Common myeloid progenitor, CD34-positive (primary cell): ENCODE measurements at places on chromosomes 16 and 17.

- H3K27me3 ChIP-seq, result no peaks in the 10 kb centered on the region
- H3K27ac ChIP-seq, result no peak overlapping the region
- no peak overlapping the region for H3K4me3 ChIP-seq
- H3K36me3 ChIP-seq, result no peaks in the 10 kb centered on the region
- DNase-seq, result no peak
These were observed 393.4 kb downstream of the SEC14L1 start for GRCh38 chr17:77534137-77534536.

DNA sequence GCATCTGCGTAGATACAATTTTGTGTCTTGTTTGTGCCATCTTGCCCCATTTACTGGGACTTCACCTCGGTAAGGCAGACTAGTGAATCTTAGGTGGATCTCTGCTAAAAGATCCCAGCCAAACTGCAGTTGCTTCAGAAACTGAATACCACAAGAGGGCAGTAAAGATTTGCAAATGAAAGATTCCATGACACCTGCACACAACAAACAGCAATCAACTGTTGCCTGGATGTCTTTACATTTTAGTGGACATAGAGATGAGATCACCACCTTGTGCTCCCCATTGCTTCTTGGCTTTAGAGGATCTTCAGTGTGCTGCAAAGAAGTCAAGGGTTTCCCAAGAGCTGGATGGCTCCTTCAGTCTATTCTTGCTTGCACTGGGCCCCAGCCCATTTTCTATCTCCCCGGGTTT is 119.2 kb upstream of the CACNG5 start:
- no peak overlapping the region for H3K4me3 ChIP-seq
- no peaks in the 10 kb centered on the region for H3K27me3 ChIP-seq
- no peak overlapping the region for H3K27ac ChIP-seq
- peak; percentile 55 for DNase-seq
- peaks cover 22% of the 10 kb centered on the region for H3K4me1 ChIP-seq

DNA sequence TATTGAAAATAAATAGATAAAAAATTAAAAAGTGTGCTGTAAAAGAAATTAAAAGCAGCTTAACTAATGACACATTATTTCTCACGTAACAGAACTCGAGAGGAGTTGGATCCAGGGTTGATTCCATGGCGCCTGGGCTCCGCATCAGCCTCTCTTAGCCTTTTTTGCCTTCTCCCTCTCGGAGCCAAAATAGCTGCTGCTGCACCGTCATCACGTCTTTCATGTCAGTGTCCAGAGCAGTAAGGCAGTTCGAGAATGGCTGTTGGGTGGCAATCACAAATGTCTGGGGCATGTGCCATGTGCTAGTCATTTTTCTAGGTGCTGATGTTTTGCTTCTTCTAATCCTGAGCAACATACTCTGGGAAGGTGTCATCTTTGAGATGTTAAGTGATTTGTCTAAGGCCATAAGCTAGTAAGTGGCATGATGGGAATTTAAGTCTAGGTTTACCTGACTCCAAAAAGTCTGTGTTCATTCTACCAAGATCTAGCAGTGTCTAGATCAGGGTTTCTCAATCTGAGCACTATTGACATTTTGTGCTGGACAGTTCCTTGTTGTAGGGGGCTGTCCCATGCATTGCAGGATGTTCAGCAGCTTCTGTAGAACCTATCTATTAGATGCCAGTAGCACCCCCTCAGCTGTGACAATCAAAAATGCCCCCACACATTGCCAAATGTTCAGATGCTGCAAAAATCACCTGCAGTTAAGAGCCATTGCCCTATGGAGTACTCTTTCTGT is 280.4 kb downstream of the HAPSTR1 start:
- H3K36me3 ChIP-seq, result no peaks in the 10 kb centered on the region
- no peak overlapping the region for H3K4me3 ChIP-seq
- no peaks in the 10 kb centered on the region for H3K4me1 ChIP-seq
- no peak overlapping the region for H3K27ac ChIP-seq

- peaks cover 4% of the 10 kb centered on the region for H3K27me3 ChIP-seq
- peak; percentile 92 for DNase-seq
- peaks cover 6% of the 10 kb centered on the region for H3K4me1 ChIP-seq
- H3K27ac ChIP-seq, result no peak overlapping the region
- no peak overlapping the region for H3K4me3 ChIP-seq
These were observed 81.2 kb downstream of the KCNJ12 start for GRCh38 chr17:21457051-21458026.

GRCh38 chr17:73822371-73822770 is 178.1 kb upstream of the SDK2 start:
- H3K27ac ChIP-seq, result no peak overlapping the region
- H3K4me1 ChIP-seq, result no peaks in the 10 kb centered on the region
- no peaks in the 10 kb centered on the region for H3K36me3 ChIP-seq
- H3K4me3 ChIP-seq, result no peak overlapping the region
- peaks cover 7% of the 10 kb centered on the region for H3K27me3 ChIP-seq

GRCh38 chr17:27986805-27987684 is 55.4 kb upstream of the NLK start:
- DNase-seq, result peak; percentile 71
- no peak overlapping the region for H3K27ac ChIP-seq
- H3K36me3 ChIP-seq, result no peaks in the 10 kb centered on the region
- H3K4me1 ChIP-seq, result peaks cover 2% of the 10 kb centered on the region
- H3K4me3 ChIP-seq, result no peak overlapping the region
- H3K27me3 ChIP-seq, result no peaks in the 10 kb centered on the region

- no peaks in the 10 kb centered on the region for H3K27me3 ChIP-seq
- H3K4me3 ChIP-seq, result no peak overlapping the region
- H3K27ac ChIP-seq, result no peak overlapping the region
- peaks cover 54% of the 10 kb centered on the region for H3K4me1 ChIP-seq
These were observed 4.2 kb downstream of the PSMD12 start for GRCh38 chr17:67362173-67362572.

DNA sequence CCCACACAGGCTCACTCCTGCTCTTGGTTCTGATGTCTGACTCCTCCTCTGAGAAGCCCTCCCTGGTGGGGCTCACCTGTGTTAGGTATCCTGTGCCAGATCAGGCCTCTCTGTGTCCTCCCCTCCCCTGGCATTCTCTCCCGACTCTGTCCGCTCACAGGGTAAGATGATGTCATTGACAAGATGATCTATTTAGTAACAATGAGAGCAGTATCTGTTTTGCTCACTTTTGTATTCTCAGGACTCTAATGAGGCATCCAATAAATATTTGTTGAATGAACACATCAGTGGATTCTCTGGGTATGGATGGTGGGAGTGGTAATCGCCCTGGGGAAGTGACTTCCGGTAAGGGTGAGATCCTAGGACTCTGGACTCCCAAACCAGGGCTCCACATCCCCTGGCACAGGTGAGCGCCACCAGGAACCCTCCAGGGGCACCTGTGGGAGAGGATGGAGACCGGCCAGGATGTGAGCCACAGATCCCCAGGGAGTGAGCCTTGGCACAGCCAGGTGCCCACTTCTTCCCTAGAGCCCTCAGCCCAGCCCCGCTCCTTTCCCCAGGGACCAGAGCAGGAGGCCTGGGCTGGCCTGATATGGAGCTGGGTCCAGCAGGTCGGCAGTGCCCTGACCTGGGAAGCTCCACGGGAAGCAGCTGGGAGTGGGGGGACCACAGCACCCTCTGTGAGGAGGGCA is 5.4 kb upstream of the HAP1 start:
- no peaks in the 10 kb centered on the region for H3K36me3 ChIP-seq
- H3K27ac ChIP-seq, result no peak overlapping the region
- H3K4me1 ChIP-seq, result peaks cover 5% of the 10 kb centered on the region
- H3K27me3 ChIP-seq, result no peaks in the 10 kb centered on the region

- H3K27me3 ChIP-seq, result no peaks in the 10 kb centered on the region
- H3K36me3 ChIP-seq, result no peaks in the 10 kb centered on the region
- no peaks in the 10 kb centered on the region for H3K4me1 ChIP-seq
These were observed 379.2 kb upstream of the ZFHX3 start for GRCh38 chr16:73427164-73427563.

DNA sequence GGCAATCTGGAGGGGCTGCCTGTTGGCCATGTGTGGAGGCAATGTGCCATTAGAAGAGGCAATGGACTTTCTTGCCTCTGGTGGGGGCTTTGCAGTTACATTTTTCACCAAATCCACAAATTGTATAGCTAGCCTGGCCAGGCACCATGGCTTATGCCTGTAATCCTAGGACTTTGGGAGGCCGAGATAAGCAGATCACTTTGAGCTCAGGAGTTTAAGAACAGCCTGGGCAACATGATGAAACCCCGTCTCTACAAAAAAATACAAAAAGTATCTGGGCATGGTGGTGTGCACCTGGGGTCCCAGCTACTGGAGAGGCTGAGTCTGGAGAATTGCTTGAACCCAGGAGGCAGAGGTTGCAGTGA is 2.7 kb upstream of the RNF112 start:
- DNase-seq, result no peak
- peaks cover 16% of the 10 kb centered on the region for H3K27me3 ChIP-seq
- H3K27ac ChIP-seq, result no peak overlapping the region
- no peak overlapping the region for H3K4me3 ChIP-seq
- no peaks in the 10 kb centered on the region for H3K4me1 ChIP-seq
- H3K36me3 ChIP-seq, result no peaks in the 10 kb centered on the region

DNA sequence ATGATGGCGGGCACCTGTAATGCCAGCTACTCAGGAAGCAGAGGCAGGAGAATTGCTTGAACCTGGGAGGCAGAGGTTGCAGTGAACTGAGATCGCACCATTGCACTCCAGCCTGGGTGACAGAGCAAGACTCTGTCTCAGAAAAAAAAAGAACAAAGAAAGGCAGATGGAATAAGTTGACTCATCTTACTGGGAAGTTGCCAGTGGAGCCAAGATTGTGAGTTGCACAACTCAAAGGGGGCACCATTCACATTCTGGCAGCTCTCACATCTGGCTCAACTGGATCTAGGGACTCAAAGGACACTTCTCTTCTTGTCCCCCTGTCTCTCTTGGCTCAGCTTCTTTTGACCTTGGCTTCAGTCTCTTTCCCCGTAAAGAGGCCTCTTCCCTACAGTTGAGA is 53.7 kb upstream of the ETV4 start:
- H3K27ac ChIP-seq, result no peak overlapping the region
- H3K4me3 ChIP-seq, result no peak overlapping the region
- no peaks in the 10 kb centered on the region for H3K4me1 ChIP-seq
- no peak for DNase-seq

GRCh38 chr17:67829331-67829730 is 4.0 kb downstream of the BPTF start:
- H3K27me3 ChIP-seq, result no peaks in the 10 kb centered on the region
- peaks cover 4% of the 10 kb centered on the region for H3K36me3 ChIP-seq
- peak; percentile 60 for DNase-seq
- no peak overlapping the region for H3K27ac ChIP-seq

DNA sequence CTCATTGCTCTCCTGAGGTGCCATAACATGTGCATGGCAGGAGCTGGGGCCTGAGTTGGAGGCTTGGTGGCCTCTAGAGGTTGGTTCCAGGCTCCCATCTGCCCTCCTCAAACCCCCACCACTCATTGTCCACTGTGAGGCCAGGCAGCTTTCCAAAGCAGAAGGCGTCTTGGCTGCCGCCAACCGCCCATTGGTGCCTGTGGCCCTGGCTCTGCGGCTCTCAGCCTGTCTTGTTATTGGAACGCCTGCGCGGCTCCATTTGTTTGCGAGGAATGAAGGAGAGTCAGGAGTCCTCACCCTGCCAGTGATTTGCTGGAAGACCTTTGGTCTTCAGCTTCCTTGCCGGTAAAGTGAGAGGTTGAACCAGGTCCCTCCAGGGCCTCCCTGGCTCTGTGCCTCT is 43.6 kb downstream of the OR1D5 start:
- no peak for DNase-seq
- no peaks in the 10 kb centered on the region for H3K4me1 ChIP-seq

- H3K4me1 ChIP-seq, result peaks cover 43% of the 10 kb centered on the region
- no peak overlapping the region for H3K4me3 ChIP-seq
- H3K36me3 ChIP-seq, result peaks cover 62% of the 10 kb centered on the region
- peak overlapping the region; percentile 47 for H3K27ac ChIP-seq
These were observed 54.1 kb downstream of the VAC14 start for GRCh38 chr16:70746708-70747424.

DNA sequence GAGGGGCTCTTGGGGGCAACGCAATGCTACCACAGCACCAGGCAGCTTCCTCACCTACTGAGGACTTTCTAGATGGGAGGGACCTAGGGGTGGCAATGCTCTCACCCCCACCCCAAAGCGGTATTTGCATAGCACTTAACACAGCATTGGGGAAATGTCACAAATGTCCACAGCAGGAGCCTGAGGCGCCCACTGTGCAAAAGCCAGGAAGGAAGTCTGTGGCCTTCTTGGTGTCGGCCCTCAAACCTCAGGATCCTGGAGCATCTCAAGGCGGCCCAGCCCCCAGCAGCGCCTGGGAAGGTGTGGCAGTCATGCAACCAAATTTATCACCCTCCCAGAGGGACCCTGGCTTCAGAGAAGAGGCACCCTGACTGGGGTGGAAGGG is 45.3 kb downstream of the WNT3 start:
- peaks cover 23% of the 10 kb centered on the region for H3K27me3 ChIP-seq
- peak; percentile 69 for DNase-seq
- H3K36me3 ChIP-seq, result no peaks in the 10 kb centered on the region
- H3K4me3 ChIP-seq, result no peak overlapping the region
- H3K4me1 ChIP-seq, result peaks cover 39% of the 10 kb centered on the region
- no peak overlapping the region for H3K27ac ChIP-seq

DNA sequence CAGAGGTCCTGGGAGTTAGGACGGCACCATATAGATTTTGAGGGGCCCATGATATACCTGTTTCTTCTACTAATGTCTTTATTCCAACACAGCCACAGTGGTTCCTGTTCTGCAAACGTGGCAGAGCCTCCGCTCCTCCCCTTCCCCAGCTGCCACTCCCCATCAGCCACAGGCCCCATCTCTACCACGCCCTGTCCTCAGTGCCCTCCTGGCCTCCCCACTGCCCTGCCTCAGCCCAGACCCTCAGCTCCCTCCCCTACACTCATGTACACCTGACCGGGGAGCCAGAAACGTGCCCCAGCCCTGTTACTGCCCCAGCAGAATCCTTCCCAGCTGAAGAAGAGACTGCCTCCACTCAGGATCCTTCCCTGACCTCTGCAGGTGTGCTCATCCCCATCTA is 11.9 kb upstream of the RBFOX3 start:
- H3K4me1 ChIP-seq, result no peaks in the 10 kb centered on the region
- no peak for DNase-seq
- H3K27me3 ChIP-seq, result peaks cover 8% of the 10 kb centered on the region
- no peaks in the 10 kb centered on the region for H3K36me3 ChIP-seq

DNA sequence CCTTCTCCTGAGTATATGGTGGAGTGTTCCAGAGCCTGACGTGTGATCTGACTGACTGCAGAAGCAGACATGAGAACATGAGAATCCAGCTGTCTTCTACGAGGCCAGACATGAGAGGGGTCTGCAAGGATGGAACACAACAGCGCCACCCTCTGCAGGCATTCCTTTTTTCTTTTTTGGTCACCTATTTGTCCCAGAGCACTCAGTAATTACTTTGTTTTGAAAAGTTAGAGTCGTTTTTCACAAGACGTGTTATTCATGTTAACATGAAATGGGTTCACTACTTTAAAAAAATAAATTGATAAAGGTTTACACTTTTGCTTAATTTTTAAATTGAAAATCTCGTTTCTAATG is 43.8 kb upstream of the ATP2A3 start:
- DNase-seq, result no peak
- no peak overlapping the region for H3K27ac ChIP-seq
- peaks cover 63% of the 10 kb centered on the region for H3K36me3 ChIP-seq
- no peaks in the 10 kb centered on the region for H3K27me3 ChIP-seq

DNA sequence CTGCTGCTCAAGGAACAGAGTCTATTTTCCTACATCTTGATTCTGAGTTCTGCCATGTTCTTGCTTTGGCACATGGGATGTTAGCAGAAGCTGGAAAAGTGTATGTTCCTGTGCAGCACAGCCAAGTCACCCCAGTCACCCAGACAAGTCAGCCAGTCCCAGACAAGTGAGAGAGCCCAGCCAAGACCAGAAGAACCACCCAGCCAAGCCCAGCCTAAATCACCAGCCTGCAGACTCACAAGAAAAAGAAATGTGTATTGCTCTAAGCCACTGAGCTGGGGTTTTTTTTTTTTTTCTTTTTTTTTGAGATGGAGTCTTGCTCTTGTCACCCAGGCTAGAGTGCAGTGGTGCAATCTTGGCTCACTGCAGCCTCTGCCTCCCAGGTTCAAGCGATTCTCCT is 141.3 kb upstream of the CDC42EP4 start:
- no peaks in the 10 kb centered on the region for H3K27me3 ChIP-seq
- H3K27ac ChIP-seq, result no peak overlapping the region
- H3K4me1 ChIP-seq, result no peaks in the 10 kb centered on the region
- no peak for DNase-seq
